ENCODE measurements at places on chromosomes 7 and 10.

GRCh38 chr7:91910171-91910570 lies 29.7 kb upstream of the MTERF1 start:
- no peak for DNase-seq

DNA sequence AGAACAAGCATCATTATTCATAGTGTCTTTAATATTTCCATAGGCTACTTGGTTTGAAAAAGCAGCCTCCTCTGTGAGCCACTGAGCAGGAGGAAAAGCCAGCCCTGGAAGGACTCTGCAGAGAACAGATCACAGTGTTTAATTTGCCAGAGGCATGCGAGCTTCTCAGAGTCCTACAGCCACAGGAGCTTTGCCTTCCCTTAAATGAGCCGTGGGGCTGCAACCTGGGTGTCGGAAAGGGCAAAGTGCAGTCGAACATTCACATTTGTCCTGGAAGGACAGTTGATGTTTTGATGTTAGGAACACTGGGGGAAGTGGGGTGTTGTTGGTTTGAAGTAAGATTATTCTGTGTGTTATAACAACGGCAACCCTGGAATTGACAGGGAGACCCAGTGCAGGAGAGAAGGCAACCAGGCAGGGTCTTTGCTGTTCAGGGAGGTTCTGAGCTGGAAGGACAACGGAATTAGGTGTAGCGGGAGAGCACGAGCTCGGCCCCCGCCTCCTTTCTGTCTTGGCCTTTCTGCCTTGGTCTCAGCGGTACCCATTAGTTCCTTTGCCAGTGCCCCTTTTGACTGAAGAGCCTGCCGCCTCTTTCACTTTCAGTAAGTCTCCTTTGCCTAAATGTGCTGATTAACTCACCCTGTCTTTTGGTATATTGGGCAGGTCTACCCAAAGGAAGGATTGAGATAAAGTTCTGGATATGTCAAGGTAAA lies 192.3 kb upstream of the PITRM1 start:
- DNase-seq, result no peak

GRCh38 chr10:79316671-79317431 lies 30.4 kb upstream of the PPIF start:
- DNase-seq, result peak; percentile 17

GRCh38 chr7:88818552-88818951 lies 23.0 kb upstream of the TEX47 start:
- no peak for DNase-seq
